ENCODE measurements at places on chromosomes 1 and 21.

DNA sequence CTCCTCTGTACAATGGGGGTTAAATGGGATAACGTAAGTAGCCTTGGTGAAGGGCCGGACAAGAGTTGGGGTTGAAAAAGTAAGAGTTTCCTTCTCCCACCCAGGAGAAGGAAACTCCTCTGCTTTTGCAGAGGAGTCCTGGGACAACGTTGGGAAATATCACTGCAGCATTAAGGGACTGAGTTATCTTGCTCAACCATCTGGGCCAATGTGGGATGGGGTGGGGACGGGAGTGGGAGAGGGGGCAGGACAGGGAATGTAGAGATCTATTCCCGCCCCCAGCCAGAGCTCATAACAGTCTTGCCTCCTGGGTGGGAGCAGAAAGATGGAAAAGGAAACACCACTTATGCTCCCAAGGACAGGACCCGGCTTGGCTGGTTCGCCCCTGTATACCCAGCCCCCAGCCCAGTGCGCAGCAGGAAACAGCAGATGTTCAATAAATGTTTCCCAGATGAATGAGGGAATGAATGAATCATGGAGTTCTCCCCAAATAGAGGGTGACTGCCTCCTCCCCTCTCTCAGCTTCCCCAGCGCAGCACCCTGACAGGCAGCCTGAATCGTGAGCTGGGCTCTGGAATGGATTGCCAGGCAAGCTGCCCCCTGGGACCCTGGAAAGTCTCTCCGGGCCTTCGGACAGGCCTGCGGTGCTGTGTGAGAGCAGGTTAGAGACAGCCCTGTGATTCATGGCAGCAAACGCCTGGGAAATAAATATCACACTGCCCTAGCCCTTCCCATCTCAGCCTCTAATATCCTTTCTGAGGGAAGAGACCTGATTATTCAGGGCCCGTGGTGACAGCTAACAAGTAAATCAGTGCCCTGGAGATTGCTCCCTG is 24.8 kb downstream of the FBXO2 start:
- no peak for DNase-seq

- no peak for DNase-seq
These were observed 20.2 kb upstream of the MTR start for GRCh38 chr1:236774926-236775325.

- no peak for DNase-seq
These were observed 27.1 kb upstream of the C1QA start for GRCh38 chr1:22609291-22609690.

GRCh38 chr21:44416193-44416592 is 39.1 kb upstream of the LRRC3 start:
- no peak for DNase-seq

DNA sequence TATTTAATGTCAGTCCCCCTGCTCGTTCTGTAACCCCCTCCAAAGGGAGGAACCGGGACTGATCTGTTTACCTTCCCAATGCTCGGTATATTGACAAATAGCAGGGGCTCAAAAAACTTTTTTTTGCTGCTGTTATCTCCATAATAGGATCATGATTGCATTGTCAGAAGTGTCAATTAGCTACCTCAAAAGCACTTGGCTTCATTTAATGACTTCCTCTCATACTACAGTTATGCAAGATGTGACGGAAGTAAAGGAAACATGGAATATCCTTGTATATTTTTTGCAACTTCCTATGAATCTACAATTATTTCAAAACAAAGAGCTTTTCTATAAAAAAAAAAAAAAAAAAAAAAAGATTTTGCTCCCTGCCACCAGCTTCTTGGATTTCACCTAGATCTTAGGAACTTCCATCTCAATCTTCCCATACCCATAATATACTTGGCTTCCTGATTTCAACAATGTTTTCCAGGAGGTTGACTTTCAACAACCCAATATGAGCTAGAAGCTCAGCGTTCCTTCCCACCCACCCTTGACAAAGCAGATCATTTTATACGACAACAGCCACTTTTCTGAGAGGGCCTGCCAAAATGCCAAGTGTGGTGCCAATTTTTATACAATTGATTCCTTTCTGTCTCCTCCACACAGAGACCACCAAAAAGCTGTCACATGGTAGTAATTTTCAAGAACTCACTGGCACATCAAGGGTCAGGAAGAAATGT is 71.7 kb downstream of the SETD4 start:
- DNase-seq, result no peak

GRCh38 chr1:226575739-226576378 is 27.3 kb downstream of the STUM start:
- no peak for DNase-seq

- no peak for DNase-seq
These were observed 100.4 kb upstream of the USH2A start for GRCh38 chr1:216523449-216524190.

DNA sequence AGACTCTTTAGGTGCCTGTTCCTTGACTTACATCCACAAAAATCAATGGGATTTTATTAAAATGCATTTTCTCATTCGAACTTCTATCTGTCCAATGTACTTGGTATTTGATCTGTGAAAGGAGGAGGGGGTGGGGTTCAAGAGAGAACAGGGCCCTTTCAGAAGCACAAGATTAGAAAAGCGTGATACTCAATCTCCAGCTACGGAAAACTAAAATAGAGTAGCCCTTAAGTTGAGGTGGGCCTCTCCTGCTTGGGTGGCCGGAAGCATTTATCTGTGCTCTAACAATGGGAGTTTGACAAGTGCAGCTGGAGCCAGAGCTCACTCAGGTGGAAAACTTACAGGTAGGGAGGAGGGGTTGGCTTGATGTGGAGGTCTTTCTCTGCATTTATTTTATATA is 462 bp upstream of the RXRG start:
- no peak for DNase-seq

DNA sequence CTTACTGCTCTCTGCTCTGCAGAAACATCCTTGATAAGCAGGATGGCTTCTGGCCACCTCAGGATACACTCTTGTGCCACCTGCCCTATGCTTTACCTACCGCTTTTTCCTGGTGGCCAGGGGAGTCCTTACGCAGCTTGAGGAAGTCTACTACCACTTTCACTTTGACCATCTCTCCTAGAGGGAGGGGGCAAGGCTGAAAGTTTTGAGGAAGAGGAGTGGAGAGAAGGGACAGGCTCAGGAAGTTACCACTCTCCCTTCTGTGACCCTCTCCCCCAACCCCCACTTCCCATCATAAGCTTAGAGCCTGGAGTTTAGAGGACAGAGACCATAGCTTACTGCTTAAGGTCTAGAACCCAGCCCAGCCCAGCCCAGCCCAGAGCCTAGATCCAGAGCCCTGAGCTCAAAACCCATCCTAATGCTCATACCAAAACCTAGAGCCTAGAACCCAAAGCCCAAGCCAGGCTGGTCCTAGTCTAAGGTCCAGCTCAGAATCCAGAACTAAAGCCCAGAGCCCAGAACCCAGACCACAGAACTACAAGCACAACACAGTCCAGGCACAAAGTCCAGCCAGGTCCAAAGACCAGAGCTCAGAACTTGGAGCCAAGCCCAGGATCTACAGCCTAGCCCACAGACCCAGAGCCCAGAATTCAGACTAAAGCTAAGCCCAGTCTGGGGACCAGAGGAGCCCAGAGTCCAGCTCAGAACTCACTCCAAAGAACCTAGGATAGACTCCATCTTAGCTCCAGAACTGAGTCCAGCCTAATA is 18.0 kb upstream of the MFSD2A start:
- DNase-seq, result no peak

DNA sequence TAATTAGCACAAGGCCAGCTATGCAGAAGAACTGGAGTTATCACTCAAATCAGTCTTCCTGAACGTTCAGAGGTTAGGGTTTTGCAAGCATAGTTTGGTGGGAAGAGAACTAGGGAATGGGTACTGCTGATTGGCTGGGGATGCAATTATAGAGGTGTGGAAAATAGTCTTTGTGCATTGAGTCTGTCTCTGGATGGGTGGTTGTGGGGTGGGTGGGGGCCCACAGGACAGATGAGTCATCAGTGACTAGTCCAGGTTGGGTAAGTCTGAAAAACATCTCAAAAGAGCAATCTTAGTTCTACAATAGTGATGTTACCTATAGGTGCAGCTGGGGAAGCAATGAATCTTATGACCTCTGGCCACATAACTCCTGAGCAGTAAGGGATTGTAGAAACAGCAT is 89.7 kb upstream of the HMCN1 start:
- DNase-seq, result peak; percentile 41

GRCh38 chr1:44585315-44585920 is 88.9 kb downstream of the TMEM53 start:
- no peak for DNase-seq

- peak; percentile 58 for DNase-seq
These were observed 462 bp upstream of the TLCD4 start for GRCh38 chr1:95116580-95117206.

DNA sequence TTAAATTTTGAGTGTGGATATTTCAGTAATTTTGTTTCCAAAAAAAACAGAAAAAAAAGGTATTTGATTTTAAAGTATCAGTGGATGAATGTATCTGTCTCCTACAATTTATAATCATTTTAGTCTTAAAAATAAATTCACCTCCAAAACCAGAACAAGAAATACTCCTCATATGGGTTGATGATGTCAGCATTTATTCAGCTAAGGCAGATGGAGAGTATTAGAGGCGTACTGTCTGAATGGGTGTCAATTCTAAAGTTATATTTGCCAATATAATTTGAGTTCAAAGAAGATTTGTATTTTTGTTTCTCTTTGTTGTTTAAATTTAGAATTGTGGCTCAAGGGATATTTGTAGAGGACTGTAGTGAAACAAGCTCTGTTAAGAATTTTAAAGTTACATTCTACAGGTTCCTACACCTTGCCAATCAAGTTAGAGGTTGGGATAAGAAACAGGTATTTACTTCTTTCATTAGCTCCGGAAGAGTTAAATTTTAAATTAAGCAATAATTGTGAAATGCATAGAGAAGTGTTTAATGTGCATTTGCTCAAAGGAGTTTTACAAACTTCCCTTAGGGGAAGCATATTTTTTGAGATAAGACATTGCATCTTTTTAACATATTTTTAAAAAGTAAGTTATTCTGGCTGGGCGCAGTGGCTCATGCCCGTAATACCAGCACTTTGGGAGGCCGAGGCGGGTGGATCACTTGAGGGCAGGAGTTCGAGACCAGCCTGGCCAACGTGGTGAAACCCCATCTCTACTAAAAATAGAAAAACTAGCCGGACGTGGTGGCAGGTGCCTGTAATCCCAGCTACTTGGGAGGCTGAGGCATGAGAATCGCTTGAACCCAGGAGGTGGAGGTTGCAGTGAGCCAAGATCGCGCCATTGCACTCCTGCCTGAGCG is 1.2 kb downstream of the PLA2G4A start:
- DNase-seq, result no peak

GRCh38 chr1:30371888-30372791 is 351.2 kb downstream of the MATN1 start:
- no peak for DNase-seq

DNA sequence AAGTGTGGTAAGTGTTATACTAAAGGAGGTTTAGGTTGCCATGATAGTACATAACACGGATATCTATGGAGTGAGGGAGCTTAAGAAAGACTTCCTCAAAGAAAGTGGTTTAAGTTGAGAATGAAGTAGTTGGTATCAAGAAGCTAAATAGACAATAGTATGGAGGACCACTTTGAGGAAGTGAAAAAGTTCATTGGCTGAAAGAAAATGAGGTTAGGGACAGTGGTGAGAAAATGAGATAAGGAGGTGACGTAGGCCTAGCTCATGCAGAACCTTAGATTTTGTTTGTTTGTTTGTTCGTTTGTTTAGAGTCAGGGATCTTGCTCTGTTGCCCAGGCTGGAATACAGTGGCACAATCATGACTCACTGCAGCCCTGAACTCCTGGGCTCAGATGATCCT is 72.2 kb upstream of the PPIH start:
- DNase-seq, result no peak

DNA sequence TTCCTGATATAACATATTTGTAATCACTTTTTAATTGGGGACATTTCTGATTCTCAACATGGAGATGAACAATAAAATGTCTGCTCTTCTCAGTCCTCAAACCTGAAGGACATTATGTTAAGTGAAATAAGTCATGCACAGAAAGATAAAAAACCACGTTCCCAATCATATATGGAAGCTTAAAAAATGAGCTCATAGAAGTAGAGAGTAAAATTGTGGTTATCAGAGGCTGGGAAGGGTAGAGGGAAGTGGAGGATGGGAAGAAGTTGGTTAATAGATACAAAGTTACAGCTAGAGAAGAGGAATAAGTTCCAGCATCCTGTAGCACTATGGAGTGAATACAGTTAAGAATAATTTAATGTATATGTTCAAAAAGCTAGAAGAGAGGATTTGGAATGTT is 1.5 kb upstream of the CD48 start:
- no peak for DNase-seq

GRCh38 chr1:46611691-46612221 is 4.9 kb downstream of the MOB3C start:
- no peak for DNase-seq

DNA sequence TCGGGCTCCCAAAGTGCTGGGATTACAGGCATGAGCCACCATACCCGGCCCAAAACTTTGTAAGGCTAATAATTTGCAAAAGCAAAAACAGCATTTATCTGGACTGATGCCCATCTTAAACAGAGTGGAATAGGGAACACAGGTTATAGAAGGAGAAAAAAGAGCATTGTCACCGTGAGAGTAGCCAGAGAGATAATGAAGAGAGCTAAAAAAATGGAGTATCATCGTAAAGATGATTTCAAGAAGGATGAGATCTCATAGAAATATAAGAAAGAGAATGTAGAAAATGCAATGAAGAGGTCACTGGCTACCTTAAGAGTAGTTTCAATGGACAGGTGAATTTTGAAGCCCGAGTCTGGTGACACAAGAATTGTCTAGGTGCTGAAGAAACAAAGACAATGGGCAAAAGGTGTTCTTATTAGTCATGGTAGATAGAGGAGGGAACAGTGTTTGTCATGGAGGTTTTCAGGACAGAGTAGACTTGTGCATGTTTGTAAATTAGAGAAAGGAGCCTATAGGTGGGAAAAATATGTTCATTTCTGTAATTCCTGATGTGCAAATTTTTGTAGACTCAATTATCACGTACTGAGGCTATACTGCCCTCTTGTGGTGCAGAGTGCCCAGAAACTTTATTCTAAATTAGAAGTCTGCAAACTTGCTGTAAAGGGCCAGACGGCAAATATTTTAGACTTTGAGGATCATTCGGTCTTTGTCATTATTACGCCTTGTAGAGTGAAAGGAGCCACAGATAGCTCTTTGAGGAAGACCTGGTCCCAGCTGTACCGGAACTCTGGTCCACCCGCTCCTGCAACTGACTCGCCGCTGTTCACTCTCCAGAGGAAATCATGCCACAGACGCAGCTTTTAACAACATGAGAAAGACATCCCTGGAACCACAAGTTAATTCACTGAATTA is 8.1 kb upstream of the TMEM183A start:
- peak; percentile 65 for DNase-seq

DNA sequence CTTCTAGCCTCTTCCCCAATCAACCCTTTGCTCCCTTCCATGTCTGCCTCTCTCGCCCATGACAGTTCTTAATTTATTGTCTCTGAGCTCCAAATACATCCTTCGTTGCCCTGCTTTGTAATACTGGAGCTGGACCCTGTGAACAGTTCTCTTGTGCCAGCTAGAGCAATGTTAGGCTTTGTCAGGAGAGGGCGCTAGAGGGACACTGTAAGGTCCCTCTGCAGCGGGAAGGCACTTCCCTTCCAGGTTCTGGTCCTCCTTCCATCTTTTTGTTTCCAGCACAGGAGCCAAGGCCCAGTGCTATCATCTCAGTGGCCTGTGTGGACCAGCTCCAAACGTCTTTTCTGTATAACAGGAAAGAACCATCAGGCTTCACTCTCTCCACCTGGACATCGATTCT is 95.9 kb downstream of the PTPRU start:
- no peak for DNase-seq

- no peak for DNase-seq
These were observed 86.6 kb downstream of the PRDM2 start for GRCh38 chr1:13786541-13786940.

All from activated T-cell treated with anti-CD3 and anti-CD28 coated beads, Interleukin-2, amount 50 U/mL, for 48 hours (primary cell).